Stimulated activated CD8-positive, alpha-beta memory T cell treated with anti-CD3 and anti-CD28 coated beads, Interleukin-7, amount 100 ng/mL, for 1 hour (primary cell): ENCODE measurements at places on chromosomes 4 and X.

GRCh38 chrX:7614616-7615015, 228.4 kb upstream of the VCX start:
- DNase-seq = no peak

- no peak for DNase-seq
Measured at GRCh38 chr4:71380788-71381187, 42.0 kb downstream of the SLC4A4 start.

DNA sequence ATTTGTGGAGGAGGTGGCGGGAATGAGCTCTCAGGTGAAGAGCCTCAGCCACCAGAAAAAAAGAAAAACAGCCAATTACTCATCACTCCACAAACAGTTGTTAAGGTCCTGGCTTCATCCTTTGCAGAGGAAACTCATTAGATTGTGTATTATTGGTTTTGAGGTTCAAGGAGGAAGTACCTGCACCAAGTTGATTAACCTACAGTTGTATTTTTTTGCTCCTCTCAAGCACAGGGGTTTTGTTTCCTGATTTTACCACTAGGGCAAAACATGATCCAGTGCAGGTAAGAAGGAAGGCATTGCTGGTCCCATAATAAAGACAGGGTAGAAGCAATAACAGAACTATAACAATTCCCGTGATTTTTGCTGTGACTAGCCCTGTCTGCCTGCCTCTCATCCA, 84.0 kb upstream of the QRFPR start:
- DNase-seq = no peak

DNA sequence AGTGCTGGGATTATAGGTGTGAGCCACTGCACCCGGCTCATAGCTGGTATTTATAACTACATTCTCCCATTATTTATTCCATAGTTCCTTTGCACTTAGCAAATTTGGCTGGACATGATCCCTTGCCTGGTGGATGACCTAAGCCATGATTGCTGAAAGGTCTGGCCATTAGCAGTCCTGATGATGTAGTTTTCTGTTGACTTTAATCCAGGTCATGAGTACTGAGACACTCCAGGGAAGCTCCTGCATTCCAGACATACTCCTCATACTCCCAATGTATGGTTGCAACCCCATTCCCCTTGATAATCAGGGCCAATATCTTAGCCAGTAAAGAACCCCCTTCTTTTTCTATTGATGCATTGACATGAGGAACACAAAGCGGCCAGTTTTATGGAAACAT, 24.4 kb upstream of the MGST2 start:
- DNase-seq = no peak

DNA sequence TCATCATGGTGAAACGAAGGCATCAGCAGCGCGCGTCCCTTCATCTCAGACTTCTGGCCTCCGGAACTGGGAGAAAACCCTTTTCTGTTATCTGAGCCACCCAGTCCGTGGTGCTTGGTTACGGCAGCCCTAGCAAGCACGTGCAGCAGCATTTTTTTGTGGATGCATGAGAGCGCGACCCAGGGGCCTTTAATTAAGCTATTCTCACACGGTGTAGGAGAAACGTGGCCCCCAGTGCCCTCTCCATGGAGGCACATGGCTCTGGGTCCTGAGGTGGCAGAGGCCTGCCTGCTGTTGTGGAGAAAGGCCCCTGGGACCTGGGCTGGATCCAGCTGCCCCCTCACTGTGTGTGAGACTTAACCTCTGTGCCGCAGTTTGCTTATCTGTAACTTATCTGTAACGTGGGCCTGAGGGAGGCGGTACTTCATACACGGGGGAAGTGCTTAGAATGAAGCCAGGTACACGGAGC, 9.5 kb downstream of the CLCN4 start:
- DNase-seq = no peak

- DNase-seq = no peak
Measured at GRCh38 chr4:159922119-159922518, 819.2 kb downstream of the RAPGEF2 start.

- DNase-seq = no peak
Measured at GRCh38 chrX:130482871-130483270, 81.1 kb downstream of the RBMX2 start.

- DNase-seq = no peak
Measured at GRCh38 chrX:110966839-110967238, 129.2 kb upstream of the PAK3 start.

DNA sequence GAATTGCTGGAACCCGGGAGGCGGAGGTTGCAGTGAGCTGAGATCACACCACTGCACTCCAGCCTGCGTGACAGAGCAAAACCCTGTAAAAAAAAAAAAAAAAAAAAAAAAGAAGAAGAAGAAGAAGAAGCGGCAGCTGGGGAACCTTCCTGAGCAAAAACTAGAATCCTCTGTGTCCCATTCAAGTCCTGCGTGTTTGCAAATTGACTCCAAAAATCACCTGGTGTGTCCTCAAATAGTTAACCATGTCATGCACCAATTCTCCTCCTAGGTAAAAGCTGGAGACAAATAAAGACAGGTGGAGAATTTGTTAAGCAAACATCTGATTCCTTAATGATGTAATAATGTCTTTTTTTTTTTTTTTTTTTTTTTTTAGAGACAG, 31.9 kb upstream of the ASMTL start:
- DNase-seq = no peak

DNA sequence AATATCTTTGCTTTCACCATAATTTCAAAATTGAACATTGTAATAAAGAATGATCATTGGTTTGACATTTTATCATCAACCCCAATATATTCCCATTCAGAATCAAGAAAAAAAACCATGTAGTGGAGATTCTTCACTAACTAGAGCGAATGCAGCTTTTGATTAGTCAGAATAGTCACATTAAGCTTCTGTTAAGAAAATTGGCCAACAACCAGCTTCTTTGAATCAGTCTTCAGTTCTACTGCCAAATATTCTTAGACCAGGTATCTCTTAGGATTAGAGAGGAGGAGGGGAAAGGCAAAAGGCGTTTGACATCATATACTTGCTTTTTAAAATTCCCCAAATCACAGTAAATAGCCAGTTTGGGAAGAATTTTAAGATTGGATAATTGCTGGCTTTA, 22.2 kb upstream of the TBC1D8B start:
- no peak for DNase-seq

DNA sequence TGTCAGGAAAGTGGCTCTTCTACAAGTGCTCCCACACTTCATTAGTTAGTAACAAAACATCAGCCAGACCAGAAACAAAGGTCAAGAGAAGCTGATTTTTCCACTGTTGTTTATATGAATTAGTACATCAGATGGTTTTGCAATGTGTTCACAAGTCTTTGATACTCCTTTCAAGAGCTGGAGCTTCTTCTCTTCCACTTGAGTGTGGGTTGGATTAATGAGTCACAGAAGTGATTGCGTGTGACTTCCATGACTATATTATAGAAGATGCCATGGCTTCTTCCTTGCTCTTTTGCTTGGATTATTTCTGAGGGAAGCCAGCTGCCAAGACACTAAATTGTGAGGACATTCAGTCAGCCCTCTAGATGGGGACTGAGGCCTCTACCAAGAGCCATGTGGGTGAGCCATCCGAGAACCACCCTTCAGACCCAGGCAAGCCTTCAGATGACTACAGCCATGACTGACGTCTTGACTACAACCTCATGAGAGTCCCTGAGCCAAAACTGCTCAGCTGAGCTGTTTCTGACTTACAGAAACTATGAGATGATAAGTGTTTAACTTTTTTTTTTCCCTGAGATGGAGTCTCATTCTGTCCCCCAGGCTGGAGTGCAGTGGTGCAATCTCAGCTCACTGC, 18.1 kb downstream of the SOWAHB start:
- no peak for DNase-seq

DNA sequence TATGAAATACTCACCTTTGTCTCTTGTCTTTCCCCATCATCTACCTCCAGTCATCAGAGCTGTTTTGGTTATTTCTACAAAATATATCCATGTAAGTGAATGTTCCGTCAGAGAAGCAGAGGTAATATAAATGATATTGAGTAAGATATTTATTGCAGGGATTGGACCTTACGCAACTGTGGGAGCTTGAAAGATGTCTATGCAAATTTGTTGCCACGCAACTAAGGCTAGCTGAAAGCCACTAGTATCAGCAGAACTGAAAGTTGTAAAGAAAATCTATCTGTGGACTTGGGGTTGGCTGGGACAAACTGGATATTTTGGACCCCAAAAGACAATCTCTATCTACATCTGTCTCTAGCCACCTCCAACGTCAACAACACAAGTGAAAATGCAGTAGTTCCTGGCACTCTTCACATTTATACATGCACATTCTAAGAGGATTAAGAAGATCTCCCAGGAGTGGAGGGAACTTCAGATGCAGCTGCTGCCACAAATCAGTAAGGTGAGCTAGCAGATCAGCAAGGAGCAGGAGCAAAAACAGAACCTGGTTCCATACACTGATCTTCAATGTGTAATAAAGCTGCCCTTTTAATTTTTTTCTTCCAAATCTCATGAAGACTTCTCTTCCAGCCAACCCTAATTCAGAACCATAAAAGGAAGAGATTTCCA, 8.5 kb upstream of the CCSER1 start:
- no peak for DNase-seq

- no peak for DNase-seq
Measured at GRCh38 chr4:25977397-25978170, 63.6 kb downstream of the SMIM20 start.

GRCh38 chrX:40097504-40098263, at the start of gene BCOR:
Gene BCOR, minus strand, starts transcription at chrX:40097958. Its CDS starts 20,029 bp downstream, at chrX:40077929.
- DNase-seq = no peak

DNA sequence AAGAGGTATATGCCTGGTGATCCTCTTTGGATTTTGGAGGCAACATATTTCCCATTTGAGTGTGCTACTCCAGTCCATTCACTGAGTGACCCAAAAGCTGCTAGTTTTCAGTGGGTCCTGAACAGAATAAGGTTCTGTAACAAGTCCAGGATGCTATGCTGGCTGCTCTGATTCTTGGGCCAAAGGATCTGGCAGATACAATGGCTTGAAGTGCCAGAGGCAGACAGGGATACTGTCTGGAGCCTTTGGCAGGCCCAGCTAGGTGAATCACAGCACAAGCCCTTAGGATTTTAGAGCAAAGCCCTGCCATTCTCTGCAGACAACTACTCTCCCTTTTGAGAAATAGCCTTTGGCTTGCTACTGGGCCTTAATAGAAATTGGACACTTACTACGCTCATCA, 40.6 kb downstream of the DCHS2 start:
- DNase-seq = no peak

GRCh38 chrX:52422884-52423283, 54.1 kb downstream of the XAGE2 start:
- DNase-seq = no peak

GRCh38 chr4:153781280-153781679, 7.6 kb downstream of the SFRP2 start:
- DNase-seq = no peak

GRCh38 chr4:24164054-24164693, 274.3 kb upstream of the PPARGC1A start:
- DNase-seq = no peak

- no peak for DNase-seq
Measured at GRCh38 chr4:38891051-38891983, 23.7 kb downstream of the FAM114A1 start.

DNA sequence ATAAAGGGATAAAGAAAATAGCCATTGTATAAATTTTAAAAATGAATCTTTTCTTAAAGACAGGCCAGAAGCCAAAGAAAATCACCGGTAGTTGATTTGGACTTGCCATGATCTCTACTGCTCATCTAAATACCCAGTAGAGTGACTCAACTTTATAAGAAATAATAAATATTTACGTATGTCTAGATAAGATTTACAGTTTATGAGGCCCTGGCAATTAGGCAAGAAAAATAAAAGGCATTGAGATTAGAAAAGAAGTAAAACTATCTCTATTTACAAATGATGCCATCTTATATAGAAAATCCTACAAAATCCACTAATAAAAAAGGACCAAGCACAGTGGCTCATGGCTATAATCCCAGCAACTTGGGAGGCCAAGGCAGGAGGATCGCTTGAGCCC, 765.5 kb upstream of the HTR2C start:
- no peak for DNase-seq
